CD4-positive, alpha-beta memory T cell (primary cell): ENCODE measurements at places on chromosomes 2 and 18.

GRCh38 chr18:75204732-75205513, 4.0 kb downstream of the PTGR3 start:
- DNase-seq = no peak
- no peak overlapping the region for H3K4me3 ChIP-seq
- no peaks in the 10 kb centered on the region for H3K27me3 ChIP-seq
- H3K27ac ChIP-seq = no peak overlapping the region
- no peaks in the 10 kb centered on the region for H3K36me3 ChIP-seq

DNA sequence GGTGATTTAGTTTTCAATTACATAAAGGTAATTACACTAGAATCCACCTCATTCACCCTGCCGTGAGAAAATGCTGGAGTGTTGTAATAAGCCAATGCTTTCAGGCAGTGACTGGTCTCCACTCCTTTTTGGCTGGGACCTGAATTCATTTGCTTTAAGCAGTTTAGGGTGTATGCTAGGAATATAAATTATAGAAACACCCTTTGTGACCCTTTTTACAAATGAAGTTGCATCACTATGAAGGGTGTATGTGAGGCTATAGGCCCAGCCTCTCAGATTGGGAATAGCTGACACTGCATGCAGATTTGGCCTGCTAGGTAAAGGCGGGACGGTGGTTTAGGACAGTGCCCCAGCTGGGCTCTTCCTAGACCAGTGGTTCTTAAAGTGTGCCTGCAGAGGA, 50.8 kb upstream of the NFE2L2 start:
- DNase-seq = no peak
- peaks cover 5% of the 10 kb centered on the region for H3K4me1 ChIP-seq
- H3K36me3 ChIP-seq = no peaks in the 10 kb centered on the region
- no peak overlapping the region for H3K27ac ChIP-seq
- H3K4me3 ChIP-seq = no peak overlapping the region

DNA sequence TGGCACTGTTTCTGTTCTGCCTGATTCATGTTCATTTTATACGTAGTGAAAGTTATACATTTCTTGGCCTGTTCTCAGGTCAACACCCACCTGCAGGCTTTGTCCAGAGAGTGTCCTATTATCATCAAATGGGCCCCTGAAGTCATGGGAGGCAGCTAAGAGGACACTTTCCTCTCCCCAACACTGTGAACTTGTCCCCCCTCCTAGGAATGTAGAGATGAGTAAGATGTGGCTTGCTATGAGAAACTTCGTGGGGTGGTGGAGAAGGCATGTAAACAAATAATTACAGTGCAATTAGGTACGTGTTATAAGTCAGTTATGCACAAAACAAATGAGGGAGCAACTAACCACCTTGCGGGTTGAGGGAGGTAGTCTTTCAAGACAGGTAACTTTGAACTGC, 57.9 kb downstream of the COL4A3 start:
- no peaks in the 10 kb centered on the region for H3K27me3 ChIP-seq
- no peak overlapping the region for H3K4me3 ChIP-seq
- H3K4me1 ChIP-seq = no peaks in the 10 kb centered on the region
- H3K27ac ChIP-seq = no peak overlapping the region

- no peaks in the 10 kb centered on the region for H3K27me3 ChIP-seq
- H3K4me1 ChIP-seq = peaks cover 64% of the 10 kb centered on the region
Measured at GRCh38 chr18:63271881-63272299, 47.7 kb downstream of the BCL2 start.

DNA sequence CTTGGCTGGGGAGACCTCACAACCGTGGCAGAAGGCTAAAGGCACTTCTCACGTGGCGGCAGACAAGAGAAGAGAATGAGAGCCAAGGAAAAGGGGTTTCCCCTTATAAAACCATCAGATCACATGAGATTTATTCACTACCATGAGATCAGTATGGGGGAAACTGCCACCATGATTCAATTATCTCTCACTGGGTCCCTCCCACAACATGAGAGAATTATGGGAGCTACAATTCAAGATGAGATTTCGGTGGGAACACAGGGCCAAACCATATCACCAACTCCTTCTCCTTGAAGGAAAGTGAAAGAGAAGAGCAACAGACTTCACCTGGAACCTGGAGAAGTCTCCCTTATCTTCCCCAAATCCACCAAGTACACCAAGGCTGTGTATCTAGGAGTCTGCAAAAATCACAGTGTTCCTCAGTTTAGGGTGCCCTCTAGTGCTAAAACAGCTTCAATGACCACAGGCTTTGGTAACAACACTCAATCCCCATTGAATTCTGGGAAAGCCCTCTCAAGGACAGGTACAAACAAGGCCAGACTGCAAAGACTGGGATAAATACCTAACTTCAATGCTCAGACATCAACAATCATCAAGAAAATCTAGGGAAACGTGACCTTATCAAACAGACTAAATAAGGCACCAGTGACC, 148.8 kb upstream of the SRD5A2 start:
- H3K36me3 ChIP-seq = no peaks in the 10 kb centered on the region
- DNase-seq = no peak
- no peak overlapping the region for H3K4me3 ChIP-seq
- no peak overlapping the region for H3K27ac ChIP-seq
- H3K4me1 ChIP-seq = no peaks in the 10 kb centered on the region
- no peaks in the 10 kb centered on the region for H3K27me3 ChIP-seq

- no peak for DNase-seq
- no peak overlapping the region for H3K27ac ChIP-seq
Measured at GRCh38 chr2:191612496-191612895, 65.4 kb upstream of the NABP1 start.
